Breast epithelium (tissue), 4 donors: ENCODE measurements at places on chromosomes 3 and 15. TPM values are rescaled to one million over a fixed set of nuclear protein-coding genes. Genes with fewer than 3 reads are reported as not detected.

Gene IL17RB
- 0.64 TPM for total RNA-seq

GRCh38 chr3:60081381-60082095 lies 1031.7 kb upstream of the CFAP20DC start:
- no peak for DNase-seq

Gene COL8A1
- 13.6 TPM for total RNA-seq

Gene CIDEC
- 1,697 TPM for total RNA-seq

DNA sequence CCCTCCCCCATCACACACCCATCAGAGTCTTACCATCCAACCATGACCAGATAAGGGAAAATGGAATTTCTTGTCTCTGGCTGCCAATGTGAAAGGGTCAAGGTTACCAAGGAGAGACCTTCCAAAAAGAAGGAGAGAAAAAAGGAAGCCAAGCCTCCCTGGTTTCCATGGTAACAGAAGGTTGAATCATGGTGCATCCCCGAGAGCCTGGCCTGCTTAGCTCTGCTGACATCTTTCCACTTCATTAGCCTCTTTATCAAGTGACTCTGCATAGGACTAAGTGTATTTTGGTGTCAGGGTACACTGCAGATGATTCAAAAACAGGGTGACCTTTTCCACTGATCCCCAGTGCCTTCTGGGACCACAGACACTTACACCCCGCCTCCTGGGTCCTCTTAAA lies 225.7 kb upstream of the PPP2R3A start:
- no peak for DNase-seq
